ENCODE measurements at places on chromosomes 2 and 18. TPM values are rescaled to one million over a fixed set of nuclear protein-coding genes. Genes with fewer than 3 reads are reported as not detected.

SCYGR4 gene
- not detected for total RNA-seq

CASP10 gene
- 4.4 TPM for total RNA-seq

HOXD1 gene
- total RNA-seq = not detected

LAMA1 gene
- total RNA-seq = 0.05 TPM

TNFAIP6 gene
- total RNA-seq = not detected

LOXHD1 gene
- not detected for total RNA-seq

CELF4 gene
- not detected for total RNA-seq

HAUS1 gene
- 34.7 TPM for total RNA-seq

UGT1A10 gene
- total RNA-seq = not detected

DSG1 gene
- not detected for total RNA-seq

EPB41L3 gene
- total RNA-seq = 0.57 TPM

CCBE1 gene
- total RNA-seq = 0.18 TPM

GPR55 gene
- 1.6 TPM for total RNA-seq

AGXT gene
- 0.43 TPM for total RNA-seq

UCN gene
- 0.78 TPM for total RNA-seq

CFC1B gene
- not detected for total RNA-seq

SP140L gene
- total RNA-seq = 28.7 TPM

DNAJC5G gene
- total RNA-seq = not detected

INPP5D gene
- total RNA-seq = 31.2 TPM

SLC14A1 gene
- not detected for total RNA-seq

SCRN3 gene
- total RNA-seq = 14.2 TPM

CEBPZOS gene
- 35.3 TPM for total RNA-seq

XRCC5 gene
- total RNA-seq = 524 TPM

SKOR2 gene
- not detected for total RNA-seq

IL37 gene
- not detected for total RNA-seq

FAM98A gene
- 91.2 TPM for total RNA-seq

STAM2 gene
- 23.1 TPM for total RNA-seq

ATP8B1 gene
- total RNA-seq = 0.15 TPM

CPO gene
- not detected for total RNA-seq

SNTG2 gene
- 0.22 TPM for total RNA-seq

TRIM43 gene
- not detected for total RNA-seq

MC4R gene
- total RNA-seq = not detected

HOXD4 gene
- total RNA-seq = not detected

TSPYL6 gene
- total RNA-seq = not detected
